Left cardiac atrium (tissue), 4 donors: ENCODE measurements at places on chromosomes 5 and 9. TPM values are rescaled to one million over a fixed set of nuclear protein-coding genes. Genes with fewer than 3 reads are reported as not detected.

CER1 gene
- total RNA-seq, result not detected

GRCh38 chr5:137400571-137400970, 98.6 kb downstream of the SPOCK1 start:
- no peak for DNase-seq

DNA sequence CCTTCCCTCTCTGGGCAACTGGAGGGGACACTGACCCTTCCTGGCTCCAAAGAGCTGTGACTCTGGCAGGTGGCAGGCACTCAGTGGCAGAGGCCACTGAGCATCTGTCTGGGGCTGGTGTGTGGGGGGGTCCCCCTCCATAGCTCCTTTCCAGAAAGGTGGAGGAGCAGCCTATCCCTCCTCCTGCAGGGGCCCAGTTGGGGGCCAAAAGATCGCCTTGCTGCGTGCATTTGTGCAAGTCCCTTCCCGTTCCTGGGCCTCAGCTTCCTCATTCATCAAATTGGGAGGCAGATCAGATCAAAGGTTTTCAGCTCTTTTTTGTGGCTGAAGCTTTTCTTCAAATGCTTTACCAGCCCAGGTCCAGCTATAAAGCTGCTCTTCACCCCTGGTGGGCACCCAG, 77.7 kb downstream of the NTNG2 start:
- no peak for DNase-seq

GRCh38 chr5:93572608-93573353, 8.2 kb downstream of the NR2F1-AS1 start:
- no peak for DNase-seq

DNA sequence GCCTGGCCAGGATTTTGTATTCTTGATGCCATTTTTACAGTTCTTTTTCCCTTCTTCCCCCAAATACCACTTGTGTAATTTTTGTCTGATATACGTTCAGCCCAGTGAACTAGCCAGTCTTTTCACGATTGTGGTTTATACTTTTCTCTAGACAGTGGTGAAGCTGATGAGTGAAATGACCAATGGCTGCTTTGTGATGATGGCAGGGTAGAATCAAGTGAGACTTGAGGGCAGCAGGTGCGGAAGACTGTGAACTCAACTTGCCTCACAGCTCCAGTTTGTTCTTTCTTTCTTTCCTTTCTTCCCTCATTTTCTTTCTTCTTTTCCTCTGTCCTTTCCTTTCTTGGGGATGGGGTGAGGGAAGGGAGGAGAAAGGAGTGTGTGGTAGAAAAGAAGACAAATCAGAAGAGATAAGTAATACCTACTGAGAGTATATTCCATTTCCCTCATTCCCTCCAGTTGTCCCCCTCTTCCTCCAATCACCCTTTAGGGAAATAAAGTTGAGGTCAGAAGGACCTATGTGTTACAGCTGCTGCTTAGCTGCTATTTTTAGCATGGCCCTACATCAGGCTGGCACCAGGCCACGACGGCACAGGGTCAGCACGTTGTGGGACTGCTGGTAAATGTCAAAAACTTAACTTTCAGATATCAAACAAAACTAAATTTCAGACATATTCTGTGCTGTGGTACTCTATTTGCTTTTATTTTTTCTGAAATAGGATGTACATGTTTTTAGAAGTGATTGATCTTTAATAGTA, 12.3 kb downstream of the ZSWIM6 start:
- peak; percentile 66 for DNase-seq

TNFSF8 gene
- 0.91 TPM for total RNA-seq

GRCh38 chr9:98740226-98740881, 31.6 kb upstream of the GABBR2 start:
- DNase-seq, result no peak

DNA sequence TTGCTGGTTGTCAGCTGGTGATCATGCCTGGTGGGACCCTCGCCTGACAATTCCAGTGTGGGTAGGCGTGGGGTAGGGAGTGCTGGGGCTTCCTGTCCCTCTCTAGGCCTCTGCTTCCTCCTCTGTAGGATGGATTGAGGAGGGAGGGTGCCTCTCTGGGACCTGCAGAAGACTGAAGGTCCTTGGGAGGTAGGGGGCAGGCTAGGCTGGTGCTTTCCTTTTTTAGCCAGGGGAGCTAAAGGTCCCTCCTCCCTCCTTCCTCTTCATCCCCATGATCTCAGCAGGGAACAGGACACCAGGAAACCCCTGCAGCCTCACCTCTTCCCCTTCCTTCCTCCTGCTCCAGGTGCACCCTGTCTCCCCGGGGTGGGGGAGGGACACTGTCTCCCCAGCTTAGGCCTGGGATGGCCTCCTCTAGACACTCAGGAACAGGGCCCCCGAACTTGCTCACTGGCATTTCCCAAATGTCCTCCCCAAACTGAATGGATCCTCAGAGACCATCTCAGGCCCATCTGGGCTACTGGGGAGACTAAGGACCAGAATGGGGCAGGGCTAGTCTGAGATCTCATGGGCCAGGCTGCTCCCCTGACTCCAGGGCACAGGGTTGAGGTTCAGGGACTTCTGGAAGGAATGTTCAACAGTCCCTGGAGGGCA, 8.4 kb downstream of the SH2D3C start:
- DNase-seq, result no peak

GRCh38 chr5:62762503-62762902, 183.9 kb downstream of the LRRC70 start:
- no peak for DNase-seq

CD14 gene
- 73.9 TPM for total RNA-seq

- DNase-seq, result no peak
Observed at GRCh38 chr5:167688341-167689130, 602.9 kb upstream of the WWC1 start.

- DNase-seq, result peak; percentile 27
Observed at GRCh38 chr5:32538031-32538547, 47.3 kb upstream of the SUB1 start.

GRCh38 chr9:130598188-130598587, 18.8 kb downstream of the FUBP3 start:
- no peak for DNase-seq

C5orf34 gene
- total RNA-seq, result 0.35 TPM

GRCh38 chr9:93541581-93542349, 34.6 kb upstream of the PHF2 start:
- DNase-seq, result no peak
